ENCODE measurements at places on chromosomes 6 and 20.

- ATAC-seq: peak; percentile 38
Observed at GRCh38 chr20:45059022-45059728, 41.8 kb downstream of the KCNS1 start.

DNA sequence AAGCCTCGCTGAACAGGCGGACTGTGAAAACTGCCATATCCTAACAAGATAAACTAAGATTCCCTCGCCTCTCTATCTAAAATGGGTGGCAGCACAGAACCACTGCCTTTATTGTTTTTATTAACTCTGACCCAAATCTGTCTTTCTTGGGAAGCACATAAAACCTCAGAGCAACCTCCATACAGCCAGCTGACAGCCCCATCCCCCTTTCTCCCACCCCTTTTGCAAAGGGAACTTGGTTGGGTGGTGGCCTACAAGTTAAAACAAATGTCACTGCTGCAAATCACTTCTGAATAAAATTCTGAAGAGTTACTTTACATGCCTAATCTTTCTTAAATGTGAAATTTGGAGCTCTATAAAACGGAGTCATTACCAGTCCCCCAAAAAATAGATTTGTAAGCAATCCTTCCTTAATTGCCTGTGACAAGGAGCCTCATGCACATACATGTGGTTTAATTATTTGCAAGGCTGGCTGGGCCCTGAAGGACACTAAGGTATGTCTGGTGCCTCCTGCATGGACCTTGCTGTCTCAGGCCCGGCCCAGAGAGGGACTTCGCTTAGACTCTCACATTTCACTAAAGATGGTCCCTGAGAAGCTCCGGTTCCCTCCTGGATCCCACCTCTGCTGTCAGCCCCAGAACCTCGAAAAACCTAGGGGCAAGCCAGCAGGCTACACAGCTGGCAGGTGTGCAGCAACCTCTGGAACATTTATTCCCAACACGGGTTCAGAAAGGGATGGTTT, 21.7 kb downstream of the PXDC1 start:
- ATAC-seq: no peak

DNA sequence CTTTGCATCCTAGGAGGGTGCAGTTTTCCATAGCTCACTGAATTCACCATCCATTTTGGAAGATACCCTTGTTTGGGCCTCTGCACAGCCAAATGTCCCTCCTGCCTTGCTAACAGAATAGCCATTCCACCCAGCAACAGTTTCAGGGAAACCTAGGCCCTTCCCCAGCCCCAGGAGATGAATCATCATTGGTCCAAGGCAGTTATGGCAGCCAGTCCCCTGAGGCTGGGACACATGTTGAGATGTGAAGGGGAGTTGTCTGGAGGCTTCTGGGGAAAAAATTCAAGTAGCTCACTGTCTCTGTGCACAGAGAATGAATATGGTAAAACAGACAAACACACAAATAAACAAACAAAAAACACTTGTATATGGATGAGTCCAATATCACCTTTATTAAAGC, 17.4 kb upstream of the SIRPB2 start:
- no peak for ATAC-seq

- ATAC-seq: no peak
Observed at GRCh38 chr6:41704028-41704427, 31.4 kb downstream of the TFEB start.

- no peak for ATAC-seq
Observed at GRCh38 chr20:61772828-61773631, 292.7 kb downstream of the TAF4 start.

DNA sequence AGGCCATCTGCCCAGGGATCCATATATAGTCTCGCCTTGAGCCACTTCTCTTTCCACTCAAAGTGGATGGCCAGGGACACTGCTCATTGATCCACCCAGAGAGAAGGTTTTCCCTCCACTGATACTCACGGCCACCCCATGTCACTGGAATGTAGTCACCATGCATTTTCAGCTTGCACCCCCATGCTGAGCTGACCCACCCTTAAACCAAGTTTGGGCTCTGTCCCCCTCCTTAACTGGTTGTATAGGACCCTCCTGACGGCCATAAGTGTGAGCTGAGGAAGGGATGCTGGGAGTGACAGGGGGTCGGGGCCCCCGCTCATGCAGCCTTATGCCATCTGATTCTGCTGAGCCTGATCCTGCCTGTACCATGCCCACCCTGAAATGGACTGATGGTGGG, 25.7 kb downstream of the SUMO4 start:
- ATAC-seq: no peak

GRCh38 chr6:124994648-124995047, 32.4 kb downstream of the RNF217 start:
- no peak for ATAC-seq

- ATAC-seq: no peak
Observed at GRCh38 chr20:57153238-57153905, 113.1 kb downstream of the BMP7 start.

DNA sequence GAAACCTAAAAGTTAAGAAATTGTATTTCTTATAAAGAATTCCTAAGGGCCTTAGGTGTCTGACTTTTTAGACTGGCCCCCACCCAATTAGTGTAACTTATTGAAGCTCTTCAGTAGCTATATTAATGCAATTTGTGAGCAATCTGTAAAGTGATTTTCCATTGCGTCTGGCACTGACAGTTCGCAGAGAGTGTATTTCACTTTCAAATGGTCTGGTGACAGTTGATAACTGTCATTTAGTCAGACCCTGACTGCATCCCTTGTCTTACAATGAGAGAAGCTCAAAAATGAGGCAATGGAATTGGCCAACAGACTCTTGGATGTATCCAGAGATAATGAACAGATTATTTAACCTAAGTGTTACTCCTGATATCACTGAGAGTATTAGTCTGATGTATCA, 351.8 kb downstream of the FRK start:
- no peak for ATAC-seq

DNA sequence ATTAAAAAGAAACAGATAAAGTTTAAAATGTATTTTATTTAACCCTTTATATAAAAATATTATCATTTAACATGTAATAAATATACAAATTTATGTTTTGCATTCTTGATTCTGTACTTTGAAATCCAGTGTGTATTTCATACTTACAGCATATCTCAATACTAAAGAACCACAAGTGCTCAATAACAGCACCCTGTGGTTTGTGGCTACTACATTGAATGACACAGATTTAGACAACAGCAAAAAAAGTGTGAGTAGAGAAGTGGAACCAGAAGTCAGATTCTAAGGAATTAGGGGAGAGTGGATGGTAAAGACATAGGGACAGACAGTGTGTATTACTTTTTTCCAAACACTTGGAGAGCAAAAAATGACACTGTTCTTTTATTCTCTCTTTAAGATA, 524.5 kb downstream of the BMP2 start:
- no peak for ATAC-seq

- ATAC-seq: no peak
Observed at GRCh38 chr20:10928841-10929421, 255.1 kb upstream of the JAG1 start.

DNA sequence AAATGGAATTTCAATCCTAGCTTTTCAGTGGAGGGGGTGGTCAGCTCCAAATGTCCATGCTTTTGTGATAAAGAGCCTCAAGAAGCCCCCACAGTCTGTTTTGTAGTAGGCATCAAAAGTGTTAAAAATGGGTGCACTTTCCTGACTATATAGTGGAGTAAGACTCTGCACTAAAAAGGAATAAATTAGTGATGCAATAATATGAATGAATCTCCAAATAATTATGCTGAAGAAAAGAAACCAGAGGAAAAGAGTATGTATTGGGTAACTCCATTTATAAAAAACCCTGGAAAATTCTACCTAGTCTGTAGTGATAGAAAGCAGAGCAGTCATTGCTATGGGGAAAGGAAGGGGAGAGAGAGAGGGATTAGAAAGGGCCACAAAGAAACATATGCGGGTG, 310.4 kb upstream of the SUPT3H start:
- no peak for ATAC-seq

GRCh38 chr20:49775229-49775693, 37.4 kb upstream of the SLC9A8 start:
- peak; percentile 27 for ATAC-seq

DNA sequence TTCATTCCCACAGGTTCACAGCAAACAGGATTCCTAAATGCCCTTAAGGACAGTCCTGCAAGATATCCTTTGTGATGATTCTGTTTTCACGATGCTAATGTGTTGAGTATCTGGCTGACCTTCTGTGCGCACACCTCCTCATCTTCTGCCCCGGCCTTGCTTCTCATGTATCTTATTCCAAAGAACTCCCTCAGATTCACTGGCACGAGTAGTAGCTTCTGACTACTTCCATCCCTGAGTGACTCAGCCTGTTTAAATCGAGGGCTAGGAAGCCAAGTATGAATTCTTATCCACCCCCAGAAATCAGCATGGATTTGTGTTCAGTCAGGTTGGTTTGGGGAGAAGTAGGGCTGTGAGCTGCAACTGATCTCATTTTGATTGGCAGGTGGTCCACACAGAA, 190.2 kb upstream of the SNX9 start:
- no peak for ATAC-seq

DNA sequence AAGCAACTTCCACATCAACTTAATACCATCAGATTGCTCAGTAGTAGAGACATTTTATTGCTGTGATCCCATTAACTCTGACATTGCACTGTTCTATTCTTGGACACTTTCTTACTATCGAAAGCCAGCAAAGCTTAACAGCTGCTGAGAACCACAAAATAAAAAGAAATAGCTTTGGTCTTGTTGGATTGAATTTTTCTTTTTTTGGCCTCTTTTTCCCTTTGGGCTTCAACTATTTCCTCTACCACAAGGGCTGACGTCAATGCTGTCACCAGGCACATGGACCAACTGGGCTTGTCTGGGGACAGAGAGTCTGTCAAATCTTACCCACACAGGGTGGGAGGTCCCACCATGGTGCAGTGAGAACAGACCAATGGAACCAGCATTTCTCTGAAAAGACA, 63.4 kb upstream of the ENPP5 start:
- ATAC-seq: no peak

- no peak for ATAC-seq
Observed at GRCh38 chr20:47117371-47117770, 222.7 kb downstream of the EYA2 start.

- ATAC-seq: no peak
Observed at GRCh38 chr6:84027340-84028181, 6.0 kb upstream of the MRAP2 start.

GRCh38 chr6:41846666-41847237, 48.4 kb downstream of the USP49 start:
- ATAC-seq: peak; percentile 77

GRCh38 chr20:50675671-50676376, 15.5 kb downstream of the RIPOR3 start:
- ATAC-seq: no peak

GRCh38 chr6:91087908-91088307, 501.0 kb upstream of the MAP3K7 start:
- ATAC-seq: no peak

GRCh38 chr6:74826263-74826662, 379.6 kb downstream of the COL12A1 start:
- no peak for ATAC-seq

DNA sequence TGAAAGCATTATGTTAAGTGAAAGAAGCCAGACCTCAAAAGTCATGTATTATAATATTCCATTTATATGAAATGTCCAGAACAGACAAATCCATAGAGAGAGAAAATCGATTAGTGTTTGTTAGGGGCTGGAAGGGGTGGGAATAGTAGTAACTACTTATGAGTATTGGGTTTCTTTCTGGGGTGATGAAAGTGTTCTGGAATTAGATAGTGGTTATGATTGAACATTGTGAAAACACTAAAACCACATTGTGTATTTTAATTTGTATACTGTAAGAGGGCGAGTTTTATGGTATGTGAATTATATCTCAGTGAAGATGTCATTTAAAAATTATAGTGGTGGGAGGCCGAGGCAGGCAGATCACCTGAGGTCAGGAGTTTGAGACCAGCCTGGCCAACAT, 52.0 kb upstream of the KIF13A start:
- no peak for ATAC-seq

DNA sequence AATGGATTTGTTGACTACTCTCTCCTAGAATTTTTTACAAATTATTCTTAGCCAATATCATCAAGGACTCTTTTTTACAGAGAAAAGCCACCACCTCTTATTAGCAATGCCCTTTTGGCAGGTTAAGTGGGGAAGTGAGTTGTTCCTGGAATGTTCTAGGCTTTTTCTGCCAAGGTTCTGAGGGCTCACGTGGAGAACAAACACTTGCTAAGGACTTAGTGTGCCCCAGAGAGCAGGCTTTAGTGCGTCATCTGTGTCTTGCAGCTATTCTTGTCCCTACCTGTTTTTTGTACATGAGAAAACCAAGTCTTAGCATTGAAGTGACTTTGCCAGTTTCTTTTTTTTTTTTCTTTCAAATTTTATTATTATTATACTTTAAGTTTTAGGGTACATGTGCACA, 33.5 kb downstream of the CFAP61 start:
- no peak for ATAC-seq

- ATAC-seq: no peak
Observed at GRCh38 chr20:5642155-5642981, 107.8 kb upstream of the SHLD1 start.

DNA sequence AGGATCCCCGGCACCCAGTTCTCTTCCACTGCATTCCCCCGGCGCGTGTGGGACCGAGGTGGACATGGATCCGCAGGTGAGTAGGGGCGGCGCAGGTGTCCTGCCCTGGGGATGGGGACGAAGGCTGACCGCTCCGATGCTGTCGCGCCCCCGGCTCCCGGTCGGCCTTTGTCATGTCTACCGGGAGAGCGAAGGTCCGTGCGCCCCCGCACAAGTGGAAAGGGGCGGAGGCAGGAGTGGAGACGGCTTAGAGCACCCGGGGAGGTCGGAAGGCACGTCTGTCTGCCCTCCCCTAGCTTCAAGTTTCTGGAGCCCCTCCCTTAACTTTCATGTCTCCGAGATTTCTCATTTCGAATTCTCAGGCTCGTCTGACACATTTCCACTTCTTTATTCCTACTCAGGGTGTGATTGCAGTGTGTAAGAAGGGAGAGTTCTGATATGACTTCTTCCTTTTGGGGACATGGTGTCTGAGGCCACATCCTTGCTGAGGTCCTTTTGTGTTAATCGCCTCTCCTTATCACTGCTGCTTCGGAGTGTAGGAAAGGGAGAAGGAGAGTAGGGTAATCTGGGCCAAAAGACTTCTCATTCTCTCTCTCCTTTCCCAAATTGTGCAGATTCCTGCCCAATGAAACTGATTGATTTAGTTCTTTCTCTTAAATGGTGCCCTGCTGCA, 435 bp downstream of the KIFC1 start:
- ATAC-seq: peak; percentile 59

- no peak for ATAC-seq
Observed at GRCh38 chr20:4195499-4195898, 180.1 kb upstream of the RNF24 start.

DNA sequence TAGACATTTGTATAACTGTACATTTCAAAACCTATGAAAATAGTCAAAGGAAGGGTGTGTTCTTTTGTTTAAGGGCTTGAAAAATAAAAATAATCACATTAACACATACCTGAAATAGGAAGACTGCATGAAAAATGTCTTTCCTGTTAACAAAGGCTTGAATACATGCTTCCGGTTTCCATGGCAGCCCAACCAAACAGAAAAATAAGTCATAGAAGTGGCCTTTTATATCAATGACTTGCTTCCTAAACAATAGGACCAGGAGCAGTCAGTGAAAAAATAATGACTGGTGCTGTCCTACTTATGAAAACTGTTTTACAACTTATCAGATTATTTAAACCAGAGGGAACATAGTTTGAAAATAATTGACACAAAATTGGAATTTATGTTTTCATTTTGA, 412.6 kb upstream of the PLCB4 start:
- ATAC-seq: no peak

- ATAC-seq: no peak
Observed at GRCh38 chr6:129575378-129576118, 134.4 kb downstream of the ARHGAP18 start.

- ATAC-seq: no peak
Observed at GRCh38 chr6:3351829-3352524, 93.2 kb downstream of the PSMG4 start.

GRCh38 chr6:105492706-105493673, 90.1 kb upstream of the PREP start:
- ATAC-seq: peak; percentile 93
